Activated naive CD8-positive, alpha-beta T cell treated with anti-CD3 and anti-CD28 coated beads for 36 hours (primary cell): ENCODE measurements at places on chromosomes 13 and 19.

DNA sequence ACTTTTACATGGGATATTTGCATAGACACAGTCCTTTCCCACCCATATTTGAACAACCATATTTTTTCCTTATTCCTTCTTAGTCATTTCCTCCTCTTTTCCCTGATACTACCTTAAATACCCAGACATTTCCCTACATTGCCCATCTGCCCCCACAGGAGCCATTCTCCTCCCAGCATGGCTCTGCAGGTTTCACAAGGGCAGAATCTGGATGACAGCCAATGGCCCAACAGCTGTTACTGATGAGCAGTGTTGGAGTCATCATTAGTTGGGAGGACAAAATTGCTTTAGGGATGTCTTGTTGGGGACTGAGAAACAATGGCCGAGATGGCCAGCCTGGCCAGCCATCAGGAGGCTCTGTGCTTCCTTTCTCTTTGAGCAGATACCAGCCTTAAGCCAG lies 209.5 kb downstream of the KLF5 start:
- DNase-seq: no peak

DNA sequence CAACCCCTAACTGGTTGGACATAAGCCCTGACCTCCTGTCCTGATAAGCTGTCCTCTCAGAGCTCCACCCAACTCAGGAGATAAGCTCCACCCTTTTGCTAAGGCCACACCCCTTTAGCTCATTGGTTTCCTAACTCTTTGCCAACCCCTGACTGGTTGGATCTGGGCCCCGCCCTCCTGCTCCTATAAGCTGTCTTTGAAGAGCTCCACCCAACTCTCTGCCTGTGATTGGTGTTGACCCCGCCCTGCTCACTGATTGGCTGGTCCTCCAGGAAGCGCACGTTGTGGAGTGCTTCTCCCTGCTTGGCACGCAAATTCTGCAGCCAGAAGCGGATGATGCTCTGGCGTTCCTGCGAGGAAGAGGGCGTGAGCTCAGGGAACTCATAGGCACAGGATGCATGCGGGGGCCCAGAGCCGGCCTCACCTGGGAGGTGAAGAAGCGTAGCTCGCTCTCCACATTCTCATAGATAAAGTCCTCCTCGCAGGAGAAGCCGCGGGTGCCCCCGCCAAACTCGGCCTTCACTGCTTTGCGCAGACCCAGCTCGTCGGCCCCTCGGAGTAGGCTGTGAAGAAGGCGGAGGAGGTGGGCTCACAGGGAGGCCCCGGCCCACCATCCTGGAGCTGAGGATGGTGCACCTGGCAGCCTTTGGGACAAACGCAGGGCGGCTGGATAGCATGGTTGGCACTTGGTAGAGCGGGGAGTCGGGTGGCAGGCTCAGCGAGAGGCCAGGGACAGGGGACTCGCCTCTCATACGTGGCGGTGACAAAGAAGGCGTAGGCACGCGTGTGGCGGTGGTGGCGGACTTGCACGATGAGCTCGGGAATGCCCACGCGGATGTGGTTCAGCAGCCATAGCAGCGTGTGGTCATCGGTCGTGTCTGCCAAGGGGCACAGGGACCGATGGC lies 1.7 kb downstream of the ANO8 start:
- DNase-seq: peak; percentile 63

DNA sequence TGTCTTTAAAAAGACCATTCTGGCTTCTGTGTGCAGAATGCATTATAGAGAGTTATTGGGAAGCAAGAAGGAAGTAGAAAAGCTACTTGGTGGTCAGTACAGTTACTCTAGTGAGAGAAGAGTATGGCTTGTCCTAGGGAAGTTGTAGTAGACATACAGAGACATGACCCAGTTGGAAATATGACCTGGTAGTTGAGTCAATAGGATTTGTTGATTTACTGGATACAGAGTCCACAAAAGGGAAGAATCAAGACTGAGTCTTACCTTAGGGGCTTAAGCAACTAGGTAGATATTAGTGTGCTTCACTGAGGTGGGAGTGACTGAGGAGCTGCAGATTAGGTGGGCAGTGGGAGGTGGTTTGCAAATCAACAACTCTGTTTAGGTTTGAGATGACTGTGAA lies 48.8 kb downstream of the RASL11A start:
- DNase-seq: no peak

- DNase-seq: peak; percentile 63
Measured at GRCh38 chr19:3494559-3494958, 5.9 kb downstream of the DOHH start.

DNA sequence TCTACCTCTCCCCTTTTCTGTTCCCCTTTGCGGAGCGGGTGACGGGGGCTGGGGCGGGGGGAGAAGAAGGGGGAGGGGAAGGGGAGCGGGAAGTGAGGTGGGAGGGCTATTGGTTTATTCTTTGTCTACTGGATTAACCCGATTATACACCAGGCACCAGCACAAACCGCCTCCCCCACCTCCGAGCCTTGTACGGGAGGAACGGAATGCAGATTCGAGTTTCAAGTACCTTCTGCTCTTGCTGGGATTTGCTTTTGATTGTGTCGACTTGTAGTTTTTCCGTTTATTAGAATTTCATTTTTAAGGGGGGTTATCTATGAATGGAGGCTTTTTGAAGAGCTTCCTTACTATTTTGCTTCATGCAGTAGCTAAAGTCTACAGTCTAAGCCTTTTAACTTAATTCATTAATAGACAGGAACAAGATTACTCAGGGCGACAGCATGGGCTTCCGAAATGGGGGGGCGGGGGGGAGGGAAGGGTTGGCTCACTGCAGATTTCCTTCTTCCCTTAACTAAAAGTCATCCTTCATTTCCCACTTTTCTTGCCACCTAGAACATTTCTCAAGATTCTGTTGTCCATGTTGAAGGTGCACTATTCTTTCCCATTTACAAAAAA lies 937 bp upstream of the SPRY2 start:
- no peak for DNase-seq

GRCh38 chr19:38880076-38880881 lies 2.2 kb upstream of the RINL start:
- DNase-seq: no peak

GRCh38 chr13:77946522-77946921 lies 27.9 kb upstream of the EDNRB start:
- DNase-seq: no peak

DNA sequence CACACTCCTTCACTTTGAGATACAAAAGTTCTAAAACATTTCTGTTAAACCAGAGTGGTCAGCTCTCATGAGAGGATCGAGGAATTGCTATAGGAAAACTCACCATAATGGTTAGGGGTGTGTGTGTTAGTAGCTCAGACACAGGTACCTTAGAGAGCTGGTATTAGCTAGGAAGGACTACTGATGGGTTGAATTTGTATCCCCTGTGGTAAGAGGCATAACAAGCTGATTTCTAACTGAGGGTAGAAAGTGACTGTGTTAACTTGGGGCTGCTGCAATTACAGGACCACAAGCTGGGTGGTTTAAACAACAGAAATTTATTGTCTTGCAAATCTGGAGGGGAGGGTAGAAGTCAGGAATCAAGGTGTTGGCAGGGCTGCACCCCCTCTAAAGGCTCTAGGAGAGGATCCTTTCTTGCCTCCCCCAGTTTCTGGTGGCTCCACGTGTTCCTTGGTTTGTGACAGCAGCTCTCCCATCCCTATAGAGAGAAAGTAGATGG lies 17.4 kb downstream of the LEUTX start:
- no peak for DNase-seq

- DNase-seq: no peak
Measured at GRCh38 chr13:74006666-74007065, 127.5 kb downstream of the KLF12 start.

GRCh38 chr19:49324801-49325576 lies at the start of gene SLC6A16:
SLC6A16 (minus strand) TSS chr19:49325191; CDS start chr19:49311347, 13,844 bp downstream.
- no peak for DNase-seq

GRCh38 chr13:35630551-35631275 lies 154.2 kb upstream of the MAB21L1 start:
- no peak for DNase-seq

DNA sequence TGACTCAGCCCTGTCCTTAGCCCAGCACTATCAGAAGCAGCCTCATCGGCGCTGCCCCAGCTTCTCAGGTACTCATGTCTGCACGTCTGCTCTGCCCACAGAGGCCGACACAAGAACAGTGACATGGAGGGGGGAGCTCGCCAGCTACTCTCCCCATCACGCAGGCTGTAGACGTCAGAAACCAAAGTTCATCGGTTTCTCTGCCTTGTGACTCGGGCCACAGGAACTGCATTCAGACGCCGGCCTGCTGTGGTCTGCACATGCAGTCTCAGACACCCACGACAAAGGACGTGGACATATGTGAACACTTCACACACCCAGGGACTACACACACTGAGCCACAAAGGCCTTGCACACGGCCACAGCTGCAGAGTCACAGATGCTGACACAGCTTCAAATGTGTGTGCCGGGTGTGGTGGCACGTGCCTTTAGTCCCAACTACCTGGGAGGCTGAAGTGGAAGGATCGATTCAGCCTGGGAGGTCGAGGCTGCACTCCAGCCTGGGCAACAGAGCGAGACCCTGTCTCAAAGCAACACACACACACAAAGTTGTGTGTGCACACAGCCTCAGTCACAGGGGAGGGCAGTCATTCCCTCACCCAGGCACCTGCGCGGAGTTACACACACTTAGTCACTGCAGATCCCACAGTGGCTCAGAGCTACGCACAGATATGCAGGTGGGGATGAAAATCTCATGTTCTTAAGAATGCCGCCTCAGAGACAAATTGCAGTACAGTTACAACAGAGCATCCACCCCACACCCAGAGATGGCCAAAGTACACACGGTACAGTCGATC lies 4.9 kb upstream of the ZFP36 start:
- peak; percentile 81 for DNase-seq

DNA sequence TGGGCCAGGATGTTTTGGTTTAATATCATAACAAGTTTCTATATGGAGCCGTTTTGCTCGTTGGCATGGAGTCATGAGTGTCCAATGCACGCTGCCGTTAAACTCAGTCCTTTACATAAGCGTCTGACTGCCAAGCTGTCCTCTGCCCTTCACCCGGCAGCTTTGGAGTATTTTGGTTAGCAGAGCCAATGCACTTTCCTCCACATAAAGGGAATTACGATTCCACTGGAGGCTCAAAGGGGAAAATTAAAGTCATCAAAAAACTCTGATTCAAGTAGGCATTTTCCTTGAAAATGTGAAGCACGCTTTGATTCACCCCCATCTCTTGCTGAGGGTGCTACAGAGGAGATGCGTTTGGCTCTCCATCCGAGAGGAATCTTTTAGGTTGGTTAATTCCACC lies 144.4 kb upstream of the ARGLU1 start:
- no peak for DNase-seq

DNA sequence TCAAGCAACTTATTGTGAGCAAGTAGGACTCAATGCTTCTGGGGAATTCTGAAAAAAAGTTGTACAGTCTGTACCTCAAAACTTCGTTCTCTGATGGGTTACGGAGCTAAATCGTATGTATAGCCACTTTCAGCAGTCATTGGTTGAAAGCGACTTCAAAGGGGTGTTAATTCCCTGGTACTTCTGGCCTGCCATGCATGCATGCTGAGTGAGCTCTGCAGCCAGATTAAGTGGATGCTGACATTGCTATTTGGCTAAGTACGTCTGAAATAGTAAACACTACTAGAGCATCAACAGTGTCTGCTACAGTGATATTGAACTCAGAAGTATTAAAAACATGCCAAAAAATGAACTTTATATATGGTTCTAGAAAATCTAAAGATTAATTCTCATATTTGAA lies 1183.1 kb upstream of the PCDH20 start:
- DNase-seq: no peak

DNA sequence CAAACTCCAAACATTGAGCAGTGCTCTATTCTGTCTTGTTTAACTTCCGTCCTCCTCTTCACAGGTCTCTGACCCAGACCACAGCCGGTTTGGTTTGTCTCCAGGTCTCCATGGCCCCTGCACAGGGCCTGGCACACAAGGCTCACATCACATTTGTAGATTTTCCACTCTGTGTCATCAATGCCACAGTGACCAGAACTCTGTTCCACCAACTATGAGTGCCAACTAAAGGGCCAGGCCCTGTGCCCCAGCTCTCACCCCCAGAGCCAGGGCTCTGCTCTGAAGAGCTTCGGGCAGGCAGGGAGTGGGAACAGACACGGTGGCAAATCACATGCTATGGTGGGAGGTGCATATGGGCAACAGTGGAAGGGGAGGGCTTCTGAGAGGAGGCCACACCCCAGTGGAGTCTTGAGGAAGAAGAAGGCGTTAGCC lies 16.0 kb downstream of the SMG9 start:
- DNase-seq: no peak

GRCh38 chr19:43858174-43858573 lies 31.1 kb downstream of the ZNF283 start:
- DNase-seq: no peak

DNA sequence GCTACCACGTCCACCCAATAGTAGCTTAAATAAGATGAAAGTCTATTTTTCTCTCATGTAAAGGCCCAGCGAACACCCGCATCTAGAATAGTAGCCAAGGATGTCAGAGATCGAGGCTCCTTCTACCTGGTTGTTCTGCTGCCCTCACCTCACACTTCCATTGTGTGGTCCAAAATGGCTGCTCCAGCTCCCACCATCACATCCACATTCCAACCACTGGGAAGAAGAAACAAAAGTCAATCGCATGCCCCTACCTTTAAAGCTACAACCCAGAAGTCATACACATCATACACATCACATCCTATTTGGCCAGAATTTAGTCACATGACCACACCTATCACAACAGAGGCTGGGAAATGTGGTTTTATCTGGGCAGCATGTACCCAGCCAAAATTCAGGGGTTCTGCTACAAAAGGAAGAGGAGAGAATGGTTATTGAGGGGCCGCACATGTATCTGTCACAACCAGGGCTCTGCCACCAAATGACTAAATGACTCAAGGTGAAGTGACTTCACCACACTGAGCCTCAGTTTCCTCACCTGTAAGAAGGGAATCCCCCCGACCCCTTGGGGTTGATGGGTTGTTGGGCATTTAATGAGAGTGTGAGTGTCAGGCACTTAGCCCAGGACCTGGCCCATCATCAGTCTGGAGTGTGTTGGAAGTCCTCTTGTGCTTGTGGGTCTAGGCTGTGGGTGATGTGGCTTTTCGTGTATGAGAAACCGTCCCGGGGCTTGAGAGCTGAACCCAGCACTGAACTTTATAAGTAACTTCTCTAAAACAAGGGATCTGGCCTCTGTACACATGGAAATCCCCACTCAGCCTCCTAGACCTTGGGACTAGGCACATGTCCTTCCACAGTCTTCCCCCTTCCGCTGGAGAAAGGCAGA lies 10.2 kb upstream of the CBLC start:
- no peak for DNase-seq

DNA sequence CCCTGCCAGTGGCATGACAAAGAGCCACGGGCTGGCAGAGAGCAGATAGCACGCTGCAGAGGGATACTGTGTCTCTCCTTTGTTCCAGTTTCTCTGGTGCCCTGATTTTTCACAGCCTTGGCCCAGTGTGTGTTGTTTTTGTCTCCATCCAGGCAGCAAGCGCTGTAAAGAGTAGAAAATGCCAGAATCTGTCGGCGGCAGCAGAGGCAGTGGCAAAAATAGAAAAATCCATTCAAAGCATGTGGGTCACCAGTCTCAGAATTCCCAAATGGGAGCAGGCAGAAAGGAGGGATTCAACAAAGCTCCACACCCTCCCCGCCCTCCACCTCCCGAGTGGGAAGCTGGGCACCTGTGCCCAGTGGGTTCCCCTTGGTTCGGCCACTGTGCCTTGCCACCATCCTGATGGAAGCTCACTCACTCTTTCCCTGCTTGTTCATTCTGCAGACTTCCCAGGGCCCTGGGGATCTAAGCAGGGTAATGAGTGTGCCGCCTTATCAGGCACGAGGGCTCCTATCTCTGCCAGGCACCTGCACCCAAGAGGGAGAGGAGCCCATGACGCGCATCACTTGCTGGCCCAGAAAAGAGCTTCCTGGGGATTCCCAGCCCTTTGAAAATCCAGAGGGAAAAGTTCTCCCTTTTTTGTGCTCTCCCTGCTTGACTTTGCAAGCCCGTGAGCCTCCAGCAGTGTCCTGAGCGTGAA lies 416.9 kb downstream of the IRS2 start:
- DNase-seq: no peak

- peak; percentile 69 for DNase-seq
Measured at GRCh38 chr19:35135389-35135909, 590 bp upstream of the LGI4 start.
